ENCODE measurements at places on chromosomes 6 and 20. TPM values are rescaled to one million over a fixed set of nuclear protein-coding genes. Genes with fewer than 3 reads are reported as not detected.

DNA sequence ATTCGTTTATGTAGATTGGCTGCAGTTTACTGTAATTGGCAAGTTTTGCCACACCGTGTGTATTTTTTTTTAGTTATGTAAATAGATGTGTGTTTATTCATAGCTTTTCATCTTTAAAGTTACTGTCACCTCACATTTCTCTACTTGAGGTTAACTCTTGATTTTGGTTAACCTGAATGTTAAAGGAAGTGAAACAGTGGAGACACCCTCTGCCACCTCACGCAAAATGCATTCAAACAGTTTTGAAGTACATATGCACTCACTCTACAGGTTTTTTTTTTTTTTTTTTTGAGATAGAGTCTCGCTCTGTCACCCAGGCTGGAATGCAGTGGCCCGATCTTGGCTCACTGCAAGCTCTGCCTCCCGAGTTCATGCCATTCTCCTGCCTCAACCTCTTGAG lies 17.7 kb downstream of the OR2A4 start:
- DNase-seq: no peak

GRCh38 chr20:36454698-36455427 lies 86.5 kb upstream of the MYL9 start:
- DNase-seq: peak; percentile 44

- no peak for DNase-seq
These were observed 189.2 kb upstream of the FERMT1 start for GRCh38 chr20:6311841-6312655.

- DNase-seq: no peak
These were observed 13.5 kb downstream of the CCR6 start for GRCh38 chr6:167136376-167136775.

PLEKHG1 gene
- 13.8 TPM for total RNA-seq

VGLL2 gene
- total RNA-seq: 5.7 TPM

GRCh38 chr6:156359912-156360311 lies 417.3 kb upstream of the ARID1B start:
- DNase-seq: peak; percentile 36

DNA sequence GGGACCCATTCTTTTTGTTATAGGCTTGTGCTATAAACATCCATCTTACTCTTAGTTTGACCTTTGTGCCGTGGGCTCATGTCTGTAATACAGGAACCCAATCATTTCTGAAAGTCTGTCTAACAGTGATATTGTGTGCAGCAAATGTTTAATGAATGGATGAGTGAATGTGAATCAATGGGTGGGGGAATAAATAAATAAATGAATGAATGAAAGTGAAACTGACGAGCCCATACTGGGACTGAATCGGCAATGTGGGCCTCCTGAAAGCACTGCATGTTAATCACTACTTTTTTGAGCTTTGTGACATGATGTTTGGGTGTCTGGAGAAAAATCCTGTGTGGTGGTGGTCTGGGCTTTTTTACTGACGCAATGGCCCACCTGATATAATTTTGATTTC lies 175.0 kb downstream of the GMPR start:
- no peak for DNase-seq

DNA sequence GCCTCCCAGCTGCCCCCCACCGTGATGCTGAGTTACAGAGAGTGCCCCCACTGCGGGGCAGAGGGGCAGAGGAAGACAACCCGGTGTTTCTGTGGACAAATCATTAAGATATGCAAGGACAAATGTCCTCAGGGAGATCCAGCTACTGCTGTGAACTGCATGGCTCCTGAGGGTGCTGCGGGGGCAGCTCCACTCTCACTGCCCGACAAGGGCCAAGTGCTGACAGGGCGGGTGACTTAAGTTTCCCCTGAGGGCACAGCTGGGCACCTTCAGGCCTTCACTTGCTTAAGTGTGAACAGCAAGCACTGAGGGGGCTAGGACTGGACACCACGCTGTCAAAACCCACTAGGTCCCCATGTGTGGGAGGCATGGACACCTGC lies 26.2 kb upstream of the TCFL5 start:
- DNase-seq: no peak

CST8 gene
- not detected for total RNA-seq

DNA sequence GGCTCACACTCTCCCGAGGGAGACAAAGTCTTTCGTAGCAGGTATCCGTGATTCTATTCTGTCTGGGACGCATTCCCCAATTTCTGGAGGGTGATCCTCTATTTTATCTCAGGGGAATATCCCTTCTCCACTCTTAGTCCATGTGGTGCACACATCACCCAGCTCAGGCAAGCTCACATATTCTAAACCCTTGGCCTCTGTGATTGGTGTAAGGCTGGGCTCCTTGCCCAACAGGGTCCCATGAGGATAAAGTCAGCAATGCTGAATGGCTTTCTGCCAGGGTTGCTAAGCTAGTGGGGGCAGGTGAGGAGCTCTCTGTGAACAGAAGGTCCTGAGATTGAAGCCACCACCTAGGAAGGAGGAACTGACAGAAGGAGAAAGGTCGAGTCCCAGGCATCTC lies 137.2 kb downstream of the CDH26 start:
- peak; percentile 56 for DNase-seq

- no peak for DNase-seq
These were observed 20.5 kb downstream of the SNAI1 start for GRCh38 chr20:50003253-50003656.

DNA sequence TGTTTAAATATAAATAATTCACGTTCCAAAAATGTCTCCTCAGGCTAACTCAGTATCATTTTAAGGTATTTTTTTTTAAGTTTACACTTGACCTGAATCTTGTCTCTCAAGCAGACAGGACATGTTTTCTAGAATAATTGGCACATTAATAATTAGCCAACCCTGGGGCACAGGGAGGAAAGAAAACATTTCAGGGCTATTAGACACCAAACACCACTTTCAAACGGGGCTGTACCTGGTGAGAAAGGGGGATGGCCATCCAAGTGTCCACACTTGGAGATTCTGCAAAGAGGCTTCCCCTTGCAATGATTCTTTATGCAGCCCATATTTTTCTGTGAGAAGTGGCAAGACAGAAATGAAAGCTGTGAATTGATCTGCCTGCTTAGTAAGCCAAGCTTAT lies 560.8 kb downstream of the CD109 start:
- DNase-seq: no peak

GRCh38 chr20:58268936-58269619 lies 40.4 kb upstream of the RAB22A start:
- no peak for DNase-seq

C6orf58 gene
- total RNA-seq: not detected

DNA sequence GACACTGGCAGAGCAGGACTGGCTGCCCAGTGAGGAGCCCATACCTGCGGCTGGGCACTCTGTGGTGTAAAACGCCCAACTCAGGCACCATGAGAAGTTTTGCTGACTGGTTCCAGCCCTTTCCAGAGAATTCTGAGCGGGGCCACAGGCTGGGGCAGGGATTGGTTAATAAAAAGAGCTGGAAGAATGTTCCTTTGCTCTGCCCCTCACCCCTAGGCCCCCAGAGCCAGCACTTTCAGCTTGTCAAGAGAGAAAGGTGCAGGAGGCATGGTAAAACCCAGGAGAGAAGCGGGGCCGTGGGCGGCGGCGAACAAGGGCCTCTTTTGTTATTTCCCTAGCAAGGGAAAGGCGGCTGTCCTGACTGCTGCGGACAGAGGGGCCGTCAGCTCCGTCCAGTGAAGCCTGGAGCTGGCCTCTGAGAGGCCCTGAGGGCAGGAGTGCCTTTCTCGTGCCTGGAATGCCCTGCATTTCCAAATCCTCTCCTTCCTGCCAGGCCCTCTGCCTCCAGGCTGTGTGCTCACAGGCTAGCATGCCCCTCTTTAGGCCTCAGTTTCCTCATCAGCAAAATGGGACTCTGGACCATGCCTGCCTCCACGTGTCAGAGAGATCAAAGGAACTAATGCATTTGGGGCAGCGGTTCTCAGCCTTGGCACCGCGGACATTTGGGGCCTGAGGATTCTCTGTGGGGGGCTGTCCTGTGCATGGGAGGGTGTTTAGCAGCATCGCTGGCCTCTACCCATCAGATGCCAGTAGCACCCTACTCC lies 12.9 kb downstream of the SLC13A3 start:
- DNase-seq: peak; percentile 75

- no peak for DNase-seq
These were observed 237.0 kb downstream of the NKAIN2 start for GRCh38 chr6:124040655-124041054.

- no peak for DNase-seq
These were observed 823.6 kb upstream of the ADGRB3 start for GRCh38 chr6:67811239-67812037.

GRCh38 chr6:6593867-6594468 lies 5.4 kb downstream of the LY86 start:
- DNase-seq: no peak

- DNase-seq: peak; percentile 63
These were observed 115.6 kb downstream of the TMEM170B start for GRCh38 chr6:11653028-11653583.

DNA sequence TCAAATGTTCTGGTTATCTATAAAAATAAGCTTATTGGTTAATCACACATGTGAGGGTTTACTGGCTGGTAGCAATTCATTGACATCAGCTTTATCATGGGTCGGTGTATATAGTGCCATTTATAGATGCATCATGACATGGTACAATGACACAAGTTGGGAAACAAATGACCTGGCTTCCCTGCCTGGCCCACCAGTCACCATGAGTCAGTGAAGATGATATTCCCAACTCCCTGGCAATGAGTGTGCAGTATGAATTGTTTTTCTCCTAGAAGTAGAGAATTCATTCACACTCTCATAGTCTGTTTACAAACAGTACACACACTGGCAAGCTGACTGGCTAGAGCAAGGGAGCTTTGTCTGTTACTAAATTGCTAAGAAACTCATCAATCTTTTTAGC lies 37.2 kb upstream of the CALHM6 start:
- no peak for DNase-seq

DNA sequence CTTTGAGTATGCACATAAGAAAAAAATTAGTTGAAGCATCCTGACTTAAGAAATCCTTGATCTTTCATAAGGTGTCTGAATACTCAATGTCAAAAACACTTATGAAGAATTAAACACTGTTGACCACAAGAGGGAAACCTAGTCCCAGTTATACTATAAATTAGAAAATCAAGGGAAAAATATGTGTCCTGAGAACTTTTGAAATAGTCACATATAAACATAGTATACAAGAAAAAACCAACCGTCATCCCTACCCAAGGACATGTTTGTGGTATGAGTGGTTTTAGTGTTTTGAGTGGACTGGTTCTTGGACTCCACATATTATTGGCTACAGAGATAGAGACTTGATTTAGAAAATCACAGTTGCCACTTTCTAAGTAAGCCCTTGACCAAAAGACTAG lies 7.6 kb upstream of the HLA-DRA start:
- no peak for DNase-seq

Data from SJCRH30 (cell line).